Jurkat, Clone E6-1 (cell line): ENCODE measurements at places on chromosomes 7 and 10.

DNA sequence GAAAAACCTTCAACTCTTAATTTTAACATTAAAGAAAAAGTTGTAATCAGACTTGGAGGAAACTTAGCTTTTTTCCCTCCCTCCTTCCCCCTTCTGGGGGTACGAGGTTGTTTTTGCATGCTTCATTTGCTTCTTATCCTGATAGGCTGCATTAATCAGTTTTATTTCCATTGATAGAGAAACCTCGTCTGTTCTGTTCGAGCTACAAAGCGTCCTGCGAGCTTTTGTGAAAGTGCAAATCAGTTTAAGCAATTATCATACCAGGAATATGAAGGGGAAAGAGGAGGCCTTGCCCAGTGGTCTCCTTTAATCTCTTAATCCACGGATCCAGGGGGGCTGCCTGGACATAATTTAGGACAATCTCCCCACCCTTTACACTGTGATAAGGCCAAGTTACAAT, 7.5 kb downstream of the EMX2 start:
- no peak for DNase-seq

DNA sequence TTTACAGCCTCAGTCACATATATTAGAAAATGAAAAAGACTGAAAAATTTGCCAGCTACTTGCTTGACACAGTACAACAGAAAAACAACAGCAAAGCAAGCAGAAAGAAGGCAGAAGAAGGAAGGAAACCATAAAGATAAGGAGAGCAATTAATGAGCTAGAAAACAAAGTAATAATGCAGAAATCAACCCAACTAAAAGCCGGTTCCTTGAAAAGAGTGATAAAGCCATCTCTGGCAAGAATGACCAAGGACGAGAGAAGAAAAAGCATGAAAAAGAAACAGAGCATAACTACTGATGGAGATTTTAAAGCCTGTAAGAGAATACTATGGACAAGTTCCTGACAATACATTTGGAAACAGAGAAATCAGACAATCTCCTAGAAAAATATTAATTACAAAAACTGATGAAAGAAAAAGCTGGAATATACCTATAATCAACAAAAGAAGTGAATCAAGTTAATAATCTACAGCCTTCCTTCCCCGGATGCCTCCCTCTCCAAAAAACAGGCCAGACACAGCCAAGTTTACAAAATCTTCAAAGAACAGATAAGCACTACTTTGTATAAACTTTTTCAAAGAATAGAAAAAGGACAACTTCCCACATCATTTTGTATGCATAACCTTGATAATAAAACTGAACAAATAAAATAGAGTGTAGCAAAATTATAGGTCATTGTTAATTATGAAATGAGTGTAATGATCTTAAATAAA, 204.0 kb downstream of the BAMBI start:
- DNase-seq = no peak

- DNase-seq = no peak
These were observed 157.1 kb upstream of the AOAH start for GRCh38 chr7:36881233-36881874.

GRCh38 chr7:5382281-5382892, 41.2 kb downstream of the TNRC18 start:
- no peak for DNase-seq

GRCh38 chr10:125096371-125096770, 64.0 kb downstream of the CTBP2 start:
- DNase-seq = no peak

- no peak for DNase-seq
These were observed 212.7 kb upstream of the KCND2 start for GRCh38 chr7:120060281-120060680.

DNA sequence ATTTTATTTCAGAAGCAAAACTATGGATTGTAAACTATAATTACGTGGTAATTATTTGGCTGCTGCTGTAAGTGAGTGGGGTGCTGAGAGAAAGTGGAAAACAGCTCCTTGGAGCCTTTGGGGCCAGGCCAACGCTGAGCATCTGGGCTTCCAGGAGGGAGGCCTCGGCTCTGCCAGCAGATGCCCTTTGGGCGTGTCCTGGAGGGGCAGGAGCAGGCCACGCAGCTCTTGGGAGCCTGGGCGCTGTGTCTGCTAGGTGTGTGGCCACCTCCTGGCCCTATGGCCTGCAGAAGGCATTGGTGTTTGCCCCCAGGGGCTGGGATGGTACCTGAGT, 423.3 kb downstream of the GLRX3 start:
- DNase-seq = no peak

- no peak for DNase-seq
These were observed 137.3 kb upstream of the RHOBTB1 start for GRCh38 chr10:61081301-61081700.

GRCh38 chr7:99137411-99138180, 6.3 kb downstream of the SMURF1 start:
- no peak for DNase-seq

- peak; percentile 95 for DNase-seq
These were observed 11.4 kb upstream of the REPIN1 start for GRCh38 chr7:150357270-150357669.

DNA sequence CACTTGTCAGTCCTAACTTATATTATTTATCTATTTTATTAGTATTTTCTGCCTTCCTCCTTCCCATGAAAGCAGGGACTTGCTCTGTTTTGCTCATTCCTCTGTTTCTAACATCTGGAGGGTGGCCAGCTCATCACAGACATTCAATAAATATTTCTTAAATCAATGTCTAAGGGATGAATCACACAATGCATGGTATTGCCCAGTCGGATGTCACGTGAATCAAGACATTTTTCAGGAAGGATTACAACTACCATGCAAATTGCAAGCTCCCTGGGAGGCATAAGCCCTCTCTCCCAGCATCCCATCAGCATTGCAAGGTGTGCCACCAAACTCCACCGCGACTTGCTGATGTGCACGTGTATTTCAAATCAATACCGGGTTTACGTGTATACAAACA, 146.6 kb upstream of the RNF32 start:
- no peak for DNase-seq

- DNase-seq = peak; percentile 20
These were observed 179.2 kb upstream of the MBL2 start for GRCh38 chr10:52951824-52952223.

DNA sequence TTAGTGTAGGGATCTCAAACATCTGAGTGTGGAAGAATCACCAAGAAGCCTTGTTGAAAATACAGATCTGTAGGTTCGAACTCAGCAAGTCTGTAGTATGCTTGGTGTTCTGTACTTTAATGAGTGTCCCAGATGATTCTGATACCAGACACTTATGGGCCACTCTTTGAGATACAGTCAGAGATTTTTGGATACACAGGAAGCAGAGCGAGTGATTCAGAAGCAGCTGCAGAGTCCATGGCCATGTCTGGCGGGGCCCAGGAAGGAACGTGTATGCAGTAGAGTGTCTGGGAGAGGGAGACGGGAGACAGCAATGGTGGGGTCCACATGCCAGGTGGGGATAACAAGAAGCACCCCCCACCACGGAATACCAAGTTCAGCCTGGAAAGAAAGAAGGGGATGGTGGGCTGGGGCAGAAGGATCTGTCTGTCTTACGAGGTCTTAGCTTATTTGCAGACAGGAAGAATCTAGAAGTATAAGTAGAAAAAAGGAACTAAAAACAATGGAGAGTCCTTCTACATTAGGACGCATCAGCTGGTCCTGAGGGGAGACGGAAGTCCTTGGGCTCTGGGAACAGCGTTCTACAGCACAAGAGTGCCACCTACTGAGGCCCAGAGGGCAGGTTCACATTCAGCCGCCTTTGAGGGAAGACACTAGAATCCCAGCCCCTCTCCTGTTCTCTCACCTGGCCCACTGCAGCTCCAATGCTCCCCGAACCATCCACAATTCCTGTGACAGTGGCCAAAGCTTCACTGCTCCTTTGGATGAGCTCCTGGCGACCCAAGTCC, 55.4 kb downstream of the SLC37A3 start:
- no peak for DNase-seq

DNA sequence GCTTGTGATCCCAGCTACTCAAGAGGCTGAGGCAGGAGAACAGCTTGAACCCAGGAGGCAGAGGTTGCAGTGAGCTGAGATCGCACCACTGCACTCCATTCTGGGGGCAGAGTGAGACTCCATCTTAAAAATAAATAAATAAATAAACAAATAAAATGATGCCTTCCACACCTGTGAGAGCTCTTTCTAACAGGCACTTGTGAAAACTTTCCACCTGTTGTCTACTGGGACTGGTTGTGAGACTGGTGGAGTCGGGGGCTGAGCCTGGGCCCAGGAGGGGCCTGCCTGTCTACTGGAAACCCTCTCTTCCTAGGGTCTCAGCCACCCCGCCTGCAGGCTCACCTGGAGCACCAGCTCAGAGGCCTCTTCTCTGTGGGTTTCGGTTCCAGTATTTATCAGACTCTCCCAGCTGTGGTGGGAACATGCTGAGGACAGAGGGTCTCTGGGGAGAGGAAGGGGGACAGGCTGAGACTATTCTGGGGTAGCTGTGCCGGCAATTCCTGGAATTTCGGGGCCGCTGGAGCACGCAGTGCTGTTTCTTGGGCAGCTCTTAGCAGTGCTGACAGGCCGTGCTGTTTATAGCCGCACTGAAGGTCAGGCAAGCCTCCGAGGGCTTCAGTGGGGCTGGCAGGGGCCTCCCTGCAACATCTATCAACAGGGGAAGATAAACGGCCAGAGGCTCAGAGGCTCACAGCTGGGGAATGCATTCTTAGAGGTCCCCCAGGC, 3.8 kb downstream of the LDB3 start:
- DNase-seq = no peak

- DNase-seq = no peak
These were observed 6.2 kb upstream of the MSMB start for GRCh38 chr10:46052057-46052790.

- DNase-seq = no peak
These were observed 27.4 kb upstream of the DGKI start for GRCh38 chr7:137873979-137874777.

- no peak for DNase-seq
These were observed 16.6 kb downstream of the POLR1F start for GRCh38 chr7:19692111-19692828.

GRCh38 chr7:79868010-79868409, 266.6 kb upstream of the GNAI1 start:
- no peak for DNase-seq

GRCh38 chr10:102400076-102400475, 4.6 kb downstream of the NFKB2 start:
- no peak for DNase-seq

DNA sequence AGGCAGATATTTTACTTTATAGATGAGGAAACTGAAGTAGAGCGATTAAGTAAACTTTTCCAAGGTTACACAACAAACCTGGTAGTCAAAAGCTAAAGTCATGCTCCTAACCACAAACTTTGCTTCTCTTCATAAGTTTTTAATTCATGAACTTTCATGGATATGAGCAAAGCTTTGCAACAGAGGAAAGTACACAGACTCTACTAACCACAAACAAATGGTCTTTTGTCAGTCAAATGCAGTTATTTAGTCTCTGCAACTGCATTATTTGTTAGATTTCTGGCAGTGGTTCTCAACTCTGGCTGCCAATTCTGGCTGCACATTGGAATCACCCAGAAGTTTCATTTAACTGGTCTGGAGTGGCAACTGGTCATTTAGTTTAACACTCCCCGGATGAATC, 140.6 kb upstream of the TMEM168 start:
- DNase-seq = no peak

DNA sequence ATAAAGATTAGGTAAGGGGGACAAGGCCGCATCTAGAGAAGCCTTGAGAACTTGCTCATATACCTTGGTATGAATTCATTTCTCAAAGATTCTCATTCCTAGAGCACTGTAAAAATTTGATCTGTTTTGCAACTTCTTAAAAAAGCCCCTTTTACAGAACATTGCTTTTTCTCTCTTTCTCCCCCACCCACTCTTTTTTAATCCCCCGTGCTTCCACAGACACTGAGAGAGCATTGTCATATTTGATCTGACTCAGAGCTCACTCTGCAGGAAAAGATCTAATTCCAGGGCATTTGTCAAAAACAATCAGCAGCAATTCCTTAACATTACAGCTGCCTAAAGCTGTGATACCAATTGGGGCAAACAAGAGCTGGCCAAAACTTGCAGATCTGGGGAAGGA, 92.0 kb downstream of the ARHGAP22 start:
- DNase-seq = no peak

DNA sequence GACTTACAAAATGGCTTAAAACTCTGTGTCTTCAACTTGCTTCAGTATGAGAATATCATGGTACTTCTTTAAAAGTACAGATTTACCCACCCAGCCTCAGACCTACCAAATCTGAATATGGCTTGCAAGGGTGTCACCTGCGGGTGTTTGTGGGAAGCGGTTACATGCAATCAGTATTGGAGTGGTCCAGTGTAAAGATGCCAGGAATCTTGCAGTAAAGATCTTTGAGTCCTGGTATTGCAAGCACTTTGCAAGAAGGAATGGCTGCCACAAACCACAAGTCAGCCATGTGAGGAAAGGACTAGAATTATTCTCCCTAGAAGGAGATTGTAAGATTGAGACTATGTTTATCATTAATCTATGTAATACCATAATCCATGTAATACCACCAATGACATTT, 115.1 kb downstream of the PON1 start:
- no peak for DNase-seq

DNA sequence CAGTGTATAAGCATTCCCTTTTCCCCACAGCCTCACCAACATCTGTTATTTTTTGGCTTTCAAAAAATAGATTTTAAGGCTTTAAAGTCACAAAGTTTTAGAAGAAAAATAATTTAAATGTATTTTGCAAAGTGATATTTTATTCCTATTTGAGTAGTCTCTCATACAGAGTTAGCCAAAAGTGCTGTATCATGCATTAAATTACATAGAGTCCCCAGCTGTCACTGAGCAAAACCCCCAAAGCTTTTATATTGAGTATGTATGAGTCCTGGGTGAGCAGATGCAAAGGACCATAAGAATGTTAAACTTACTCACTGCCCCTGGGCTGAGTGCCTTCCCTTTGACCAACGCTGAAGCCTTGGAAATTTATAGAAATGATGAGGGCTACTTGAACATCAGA, 70.4 kb upstream of the PTN start:
- no peak for DNase-seq

DNA sequence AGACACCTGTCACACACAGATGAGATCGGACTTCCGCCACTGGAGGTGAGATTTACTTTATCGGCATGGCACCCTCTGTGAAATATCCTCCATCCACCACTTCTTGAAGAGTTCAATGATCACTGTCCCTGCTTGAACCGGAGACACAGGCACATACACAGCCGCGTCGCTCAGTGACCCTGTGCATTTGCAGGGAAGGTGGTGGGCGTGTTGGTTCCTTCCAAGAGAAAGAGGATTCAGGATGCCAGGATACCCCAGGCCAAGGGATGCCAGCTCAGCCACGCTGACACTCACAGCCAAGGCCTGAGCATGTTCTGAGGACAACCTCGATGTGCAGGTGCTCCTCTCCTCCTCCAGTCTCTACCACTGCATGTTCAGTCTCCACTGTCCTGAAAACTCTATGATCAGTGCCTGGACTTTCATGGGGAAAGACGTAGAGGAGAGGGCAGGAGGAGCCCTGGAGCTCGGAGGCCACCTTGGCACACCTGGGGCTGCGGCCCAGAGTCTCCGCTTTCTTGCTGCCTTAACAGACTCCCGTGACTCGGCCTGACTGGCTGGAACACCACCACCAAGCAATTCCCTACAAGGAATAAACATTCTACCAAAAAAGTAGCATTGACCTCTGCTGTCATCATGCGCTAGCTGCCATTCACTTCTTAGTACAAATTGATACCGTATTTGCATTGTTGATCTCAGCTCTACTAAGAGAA, 115.2 kb downstream of the TCERG1L start:
- no peak for DNase-seq

GRCh38 chr10:98790817-98791216, 344.1 kb upstream of the HPS1 start:
- no peak for DNase-seq
